ENCODE measurements at places on chromosomes 16 and 17. TPM values are rescaled to one million over a fixed set of nuclear protein-coding genes. Genes with fewer than 3 reads are reported as not detected.

CD300LG gene
- polyA plus RNA-seq, result 0.94 TPM

XYLT1 gene
- polyA plus RNA-seq, result 8.5 TPM

C16orf95 gene
- polyA plus RNA-seq, result 2.6 TPM

- no peak for DNase-seq
These were observed 2.6 kb downstream of the ZC3H7A start for GRCh38 chr16:11794447-11794846.

GRCh38 chr17:32875923-32876416, 954 bp downstream of the MYO1D start:
- peak; percentile 38 for DNase-seq

- DNase-seq, result no peak
These were observed 56.3 kb upstream of the ADAMTS18 start for GRCh38 chr16:77491091-77491490.

MYADML2 gene
- polyA plus RNA-seq, result 0.08 TPM

DNA sequence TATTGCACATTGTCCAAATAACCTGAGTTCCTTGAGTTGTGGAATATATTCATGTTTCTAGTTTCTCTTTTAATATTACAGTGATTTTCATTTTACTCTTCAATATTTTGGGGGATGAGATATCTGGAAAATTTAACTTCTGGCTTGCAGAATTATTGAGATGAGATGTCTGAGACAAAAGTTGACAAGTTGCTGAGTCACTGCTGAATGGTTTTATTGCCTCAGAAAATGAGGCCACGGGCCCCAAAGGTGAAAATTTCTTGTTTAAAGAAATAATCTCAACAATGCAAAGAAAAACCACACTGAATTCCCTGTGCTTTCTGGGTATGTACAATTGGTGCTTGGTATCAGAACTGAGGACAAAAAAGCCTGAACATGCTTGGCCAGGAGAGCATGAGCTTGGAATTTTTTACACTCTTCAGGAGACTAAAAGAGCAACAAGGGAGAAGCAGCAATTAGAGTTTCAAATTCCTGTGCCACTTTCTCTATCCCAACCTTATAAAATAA, 129.2 kb upstream of the TOM1L1 start:
- no peak for DNase-seq

- DNase-seq, result no peak
These were observed 19.9 kb downstream of the ARL4D start for GRCh38 chr17:43418441-43419374.

CLEC10A gene
- 1.2 TPM for polyA plus RNA-seq

RNF112 gene
- 0.61 TPM for polyA plus RNA-seq

DNA sequence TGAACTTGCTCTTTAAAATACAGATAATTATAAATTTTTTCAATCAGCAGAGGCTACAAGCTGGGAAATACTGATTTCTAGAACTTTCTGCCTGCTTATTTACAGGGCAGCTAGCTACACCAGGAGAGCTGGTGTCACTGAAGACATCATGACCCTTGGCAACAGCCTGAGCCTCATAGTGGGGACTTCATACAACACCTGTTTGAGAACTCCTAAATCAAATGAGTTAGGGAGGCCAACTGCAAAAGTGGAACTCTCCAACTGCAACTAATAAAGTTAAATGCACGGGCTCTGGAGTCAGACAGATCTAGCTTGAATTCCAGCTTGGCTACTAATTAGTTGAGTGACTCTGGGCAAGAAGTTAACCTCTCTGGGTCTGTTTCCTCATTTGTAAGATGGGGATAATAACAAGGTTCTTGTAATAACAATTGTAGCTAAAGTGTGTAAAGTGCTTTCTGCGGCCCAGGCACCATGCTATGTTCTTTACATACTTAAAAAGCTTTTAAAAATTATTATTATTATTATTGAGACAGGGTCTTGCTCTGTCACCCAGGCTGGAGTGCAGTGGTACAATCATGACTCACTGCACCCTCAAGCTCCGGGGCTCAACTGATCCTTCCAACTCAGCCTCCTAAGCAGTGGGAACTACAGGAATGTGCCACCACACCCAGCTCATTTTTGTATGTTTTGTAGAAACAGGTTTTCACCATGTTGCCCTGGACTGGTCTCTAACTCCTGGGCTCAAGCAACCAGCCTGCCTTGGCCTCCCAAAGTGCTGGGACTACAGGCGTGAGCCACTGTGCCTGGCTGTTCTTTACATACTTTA, 33.4 kb downstream of the VAC14 start:
- no peak for DNase-seq

GRCh38 chr16:58128711-58129096, 477 bp downstream of the CFAP20 start:
- DNase-seq, result no peak

- peak; percentile 75 for DNase-seq
These were observed 94.9 kb downstream of the ANKRD11 start for GRCh38 chr16:89395150-89396142.

- DNase-seq, result no peak
These were observed 1.2 kb downstream of the NPTX1 start for GRCh38 chr17:80474961-80475909.

WWP2 gene
- polyA plus RNA-seq, result 42.0 TPM

CES1 gene
- 18.3 TPM for polyA plus RNA-seq

EVI2B gene
- polyA plus RNA-seq, result 2.7 TPM

DNA sequence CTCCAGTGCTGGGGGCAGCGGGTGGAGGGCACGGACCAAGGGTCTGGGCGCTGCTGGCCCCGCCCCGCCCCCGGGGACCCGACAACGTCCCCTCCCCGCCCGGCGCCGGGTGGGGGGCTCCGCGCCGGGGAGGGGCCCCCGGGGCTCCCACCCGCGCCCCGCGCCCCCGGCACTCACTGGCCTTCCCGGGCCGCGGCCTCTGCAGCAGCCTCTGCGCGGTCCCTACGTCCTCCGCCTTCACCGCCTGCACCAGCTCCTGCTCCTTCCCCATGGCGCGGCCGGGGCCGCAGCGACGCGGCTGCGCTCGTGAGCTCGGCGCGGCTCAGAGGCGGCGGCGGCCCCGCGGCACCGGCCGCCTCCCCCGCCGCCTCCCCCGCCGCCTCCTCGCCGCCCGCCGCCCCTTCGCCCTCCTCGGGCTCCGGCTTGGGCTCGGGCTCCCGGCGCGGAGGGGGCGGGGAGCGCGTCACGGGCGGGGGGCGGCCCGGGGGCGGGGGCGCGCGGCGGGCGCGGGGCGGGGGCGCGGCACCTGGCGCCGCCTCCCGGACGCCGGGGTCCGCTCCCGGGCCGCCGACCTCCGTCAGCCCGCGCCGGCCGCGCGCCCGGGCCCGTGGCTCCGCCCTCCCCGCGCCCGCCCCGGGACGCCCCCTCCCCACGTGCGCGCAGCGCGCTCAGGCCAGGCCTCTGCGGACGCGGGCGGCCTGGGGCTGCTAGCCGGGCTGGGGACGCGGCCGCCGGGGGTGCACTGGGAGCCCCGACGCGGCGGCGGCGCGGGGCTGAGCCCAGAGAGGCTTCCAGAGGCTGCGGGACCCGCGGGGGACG, at the start of gene CASKIN1:
Gene CASKIN1 (minus strand): TSS at position 444 of the 819 bp plus-strand sequence. CDS start 173 bp downstream, at position 271.
- DNase-seq, result no peak

DNA sequence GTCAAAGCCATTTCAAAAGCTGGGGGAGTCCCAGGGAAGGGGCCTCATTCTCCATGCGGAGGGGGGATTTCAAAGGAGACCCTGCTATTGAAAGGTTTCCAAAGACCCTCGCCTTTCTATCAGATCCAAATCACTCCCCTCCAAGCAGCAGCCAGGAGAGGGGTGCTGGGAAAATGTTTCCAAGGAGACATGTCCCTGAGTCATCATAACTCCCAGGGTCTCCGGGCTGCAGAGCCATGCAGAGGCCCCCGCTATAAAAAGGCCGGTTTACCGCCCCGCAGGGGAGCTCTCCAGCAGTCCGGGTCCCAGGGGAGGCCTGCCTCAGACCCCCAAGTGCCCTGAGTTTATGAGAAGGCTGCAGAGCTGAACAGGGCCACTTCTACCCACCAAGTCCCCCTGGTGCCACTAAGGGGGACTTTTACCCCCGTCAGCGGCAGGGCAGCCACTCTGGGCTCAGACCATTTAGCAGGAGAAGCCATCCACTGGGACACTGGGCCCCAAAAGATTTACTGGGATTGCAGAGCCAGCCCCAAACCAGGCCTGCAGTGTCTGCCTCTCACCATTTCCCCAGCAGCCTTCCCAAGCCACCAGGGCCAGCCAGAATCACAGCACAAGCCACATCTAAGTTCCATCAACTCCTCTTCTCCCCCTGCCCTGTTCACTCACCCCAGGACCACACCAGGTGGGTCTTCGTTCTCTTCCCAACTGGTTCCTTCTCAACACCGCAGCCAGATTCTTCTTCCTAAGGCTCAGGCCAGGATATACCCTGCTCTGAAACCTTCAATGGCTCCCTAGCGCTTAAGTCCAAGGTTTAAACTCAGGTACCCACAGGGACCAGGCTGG, 234.4 kb downstream of the ZNF423 start:
- DNase-seq, result no peak

GRCh38 chr16:10297341-10298006, 88.4 kb upstream of the ATF7IP2 start:
- no peak for DNase-seq

RHBDF1 gene
- polyA plus RNA-seq, result 20.7 TPM

GRCh38 chr17:13362341-13363122, 239.2 kb downstream of the HS3ST3A1 start:
- DNase-seq, result no peak

Data from right renal cortex interstitium (tissue), 3 donors.